Small intestine (tissue), 16 donors: ENCODE measurements at places on chromosomes 7 and 10.

DNA sequence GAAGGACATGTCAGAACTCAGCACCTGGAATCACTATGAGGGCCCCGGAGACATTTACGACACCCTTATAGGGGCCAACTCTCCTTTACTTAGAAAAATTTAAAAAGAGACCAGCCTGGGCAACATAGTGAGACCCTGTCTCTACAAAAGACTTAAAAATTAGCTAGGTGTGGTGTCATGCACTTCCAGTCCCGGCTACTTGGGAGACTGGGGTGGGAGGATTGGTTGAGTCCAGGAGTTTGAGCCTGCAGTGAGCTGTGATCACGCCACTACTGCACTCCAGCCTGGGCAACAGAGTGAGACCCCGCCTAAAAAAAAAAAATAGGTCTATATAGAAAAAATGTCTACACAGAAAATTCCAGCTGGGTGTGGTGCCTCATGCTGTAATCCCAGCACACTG lies 7.5 kb upstream of the CYTH3 start:
- DNase-seq = no peak

GRCh38 chr7:152354061-152354460 lies 81.7 kb downstream of the KMT2C start:
- no peak for DNase-seq

GRCh38 chr10:25815999-25816768 lies 117.8 kb upstream of the MYO3A start:
- DNase-seq = no peak

- DNase-seq = peak; percentile 81
These were observed 82.2 kb downstream of the PARD3 start for GRCh38 chr10:34732926-34733325.

DNA sequence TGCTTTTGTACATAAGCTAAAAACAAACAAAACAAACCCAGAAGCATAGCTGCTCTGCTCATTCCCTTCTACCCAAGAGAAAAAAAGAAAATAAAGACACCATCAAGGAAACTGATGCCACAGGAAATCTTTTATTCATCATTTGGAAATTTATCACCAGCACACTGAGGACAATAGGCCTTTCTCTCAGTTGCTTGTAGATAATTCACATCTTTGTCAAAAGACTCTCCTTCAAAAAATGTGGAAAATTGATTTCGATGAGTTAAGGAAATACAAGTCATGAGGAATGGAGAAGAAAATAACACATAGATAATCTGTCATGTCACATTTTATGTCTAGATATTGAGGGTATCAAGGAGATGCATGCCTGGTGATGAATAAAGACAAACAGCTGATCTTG lies 53.5 kb downstream of the ZNF37A start:
- no peak for DNase-seq

- DNase-seq = no peak
These were observed 800.0 kb downstream of the LRMDA start for GRCh38 chr10:76231286-76231934.
